Cortex of kidney (tissue), 1 donor: ENCODE measurements at places on chromosomes 1 and 21.

DNA sequence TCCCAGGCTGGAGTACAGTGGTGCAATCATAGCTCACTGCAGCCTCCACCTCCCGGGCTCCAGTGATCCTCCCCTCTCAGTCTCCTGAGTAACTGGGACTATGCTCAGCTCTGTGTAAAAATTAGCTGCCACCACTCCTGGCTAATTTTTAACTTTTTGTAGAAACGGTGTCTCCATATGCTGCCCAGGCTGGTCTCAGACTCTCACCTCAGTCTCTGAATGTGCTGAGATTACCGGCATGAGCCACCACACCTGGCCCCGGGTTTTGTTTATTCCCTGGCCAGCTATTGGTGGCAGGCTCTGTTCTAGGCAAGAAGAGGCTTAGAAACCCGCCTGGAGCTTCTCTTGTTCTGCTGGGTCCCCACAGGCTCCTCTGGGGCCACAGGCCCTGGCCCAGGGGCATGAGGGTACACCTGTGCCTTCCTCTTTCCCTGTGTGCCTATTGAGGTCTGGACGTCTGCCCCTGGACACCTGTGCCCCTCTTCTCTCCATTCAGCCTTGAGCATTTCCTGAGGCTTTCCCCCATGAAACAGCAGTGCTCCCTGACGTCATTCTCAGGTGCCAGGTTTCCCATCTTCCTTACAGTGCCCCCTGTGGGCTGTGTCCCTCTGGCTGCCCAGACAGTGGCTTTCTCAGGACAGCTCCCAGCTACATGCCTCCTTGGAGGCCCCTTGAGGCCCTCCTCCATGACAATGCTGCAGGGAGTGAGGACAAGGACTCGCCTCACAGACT lies 57.5 kb downstream of the PCP4 start:
- DNase-seq = no peak

DNA sequence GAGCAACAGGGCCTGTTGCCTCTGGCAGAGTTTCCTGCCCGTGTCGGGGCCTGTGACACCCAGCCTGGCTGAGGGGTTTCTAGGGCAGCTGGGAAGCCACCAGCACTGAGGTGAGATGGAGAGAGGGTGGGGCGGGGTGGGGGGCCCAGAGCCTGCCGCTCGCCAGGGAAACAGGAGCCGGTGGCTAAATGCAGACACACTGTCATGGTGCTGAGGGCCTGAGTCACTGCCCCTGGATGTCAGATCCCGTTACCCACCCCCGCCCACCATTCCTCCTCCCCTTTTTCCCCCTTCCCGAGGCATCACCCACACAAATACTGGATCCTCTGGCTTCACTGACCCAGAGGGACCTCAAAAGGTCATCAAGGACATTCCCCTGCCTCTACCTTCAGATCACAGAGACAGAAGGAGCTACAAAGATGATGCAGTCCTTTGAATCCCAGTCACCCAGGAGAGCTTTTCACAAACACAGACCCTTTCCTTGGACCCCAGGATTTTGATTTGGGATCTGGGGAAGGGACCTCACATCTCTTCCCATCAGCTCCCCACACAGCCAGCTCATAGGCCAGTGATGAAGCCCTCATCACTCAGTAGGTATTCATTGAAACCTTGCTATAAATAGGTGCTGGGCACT lies 1.9 kb upstream of the HSPB7 start:
- DNase-seq = no peak

GRCh38 chr1:215477632-215478031 lies 89.5 kb upstream of the KCTD3 start:
- DNase-seq = no peak

DNA sequence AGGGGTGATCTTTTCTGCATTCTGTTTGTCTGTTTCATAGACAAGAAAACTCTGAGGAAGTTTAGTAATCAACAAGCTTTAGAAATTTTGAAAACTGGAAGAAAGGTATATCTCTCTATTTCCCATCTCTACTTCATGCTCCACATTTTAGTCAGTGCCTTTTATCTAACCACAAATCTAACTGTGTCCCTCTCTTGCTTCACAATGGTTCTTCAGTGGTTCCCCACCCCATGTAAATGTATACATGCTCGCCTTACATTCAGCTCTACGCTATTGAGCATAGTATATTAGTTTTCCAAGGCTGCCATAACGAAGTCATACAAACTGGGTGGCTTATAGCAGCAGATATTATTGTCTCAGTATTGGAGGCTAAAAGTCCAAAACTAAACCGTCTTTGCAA lies 14.4 kb upstream of the SAMSN1 start:
- no peak for DNase-seq

DNA sequence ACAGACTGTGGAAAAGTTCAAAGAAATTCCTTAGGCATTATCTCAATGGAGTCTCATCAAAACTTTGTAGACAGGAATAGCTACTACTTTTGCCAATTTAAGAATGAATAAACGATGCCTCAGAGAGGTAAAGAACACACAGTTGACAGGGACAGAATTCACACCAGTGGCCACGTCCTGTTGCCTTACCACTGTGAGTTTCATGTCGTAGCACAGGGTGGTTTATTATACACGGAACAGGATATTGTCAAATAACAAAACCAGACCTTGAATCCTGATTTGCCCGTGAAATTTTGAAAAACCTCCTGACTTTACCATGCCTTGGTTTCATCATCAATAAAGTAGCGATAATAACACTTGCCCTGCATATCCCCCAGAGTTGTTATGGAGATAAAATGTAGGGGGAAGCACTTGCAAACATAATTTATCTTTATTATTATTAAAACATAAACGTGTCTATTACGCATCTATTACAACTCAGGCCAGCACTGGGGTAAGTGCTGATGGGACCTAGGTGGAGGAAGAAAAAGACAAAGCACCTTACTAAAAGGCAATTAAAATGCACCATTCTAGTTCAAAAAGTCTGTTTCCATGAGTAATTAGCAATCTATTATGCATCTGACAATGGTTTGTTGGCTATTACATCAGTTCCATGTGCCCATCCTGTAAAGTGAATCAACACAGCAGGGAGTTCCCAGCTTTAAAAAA lies 408.1 kb upstream of the RUNX1 start:
- DNase-seq = no peak

DNA sequence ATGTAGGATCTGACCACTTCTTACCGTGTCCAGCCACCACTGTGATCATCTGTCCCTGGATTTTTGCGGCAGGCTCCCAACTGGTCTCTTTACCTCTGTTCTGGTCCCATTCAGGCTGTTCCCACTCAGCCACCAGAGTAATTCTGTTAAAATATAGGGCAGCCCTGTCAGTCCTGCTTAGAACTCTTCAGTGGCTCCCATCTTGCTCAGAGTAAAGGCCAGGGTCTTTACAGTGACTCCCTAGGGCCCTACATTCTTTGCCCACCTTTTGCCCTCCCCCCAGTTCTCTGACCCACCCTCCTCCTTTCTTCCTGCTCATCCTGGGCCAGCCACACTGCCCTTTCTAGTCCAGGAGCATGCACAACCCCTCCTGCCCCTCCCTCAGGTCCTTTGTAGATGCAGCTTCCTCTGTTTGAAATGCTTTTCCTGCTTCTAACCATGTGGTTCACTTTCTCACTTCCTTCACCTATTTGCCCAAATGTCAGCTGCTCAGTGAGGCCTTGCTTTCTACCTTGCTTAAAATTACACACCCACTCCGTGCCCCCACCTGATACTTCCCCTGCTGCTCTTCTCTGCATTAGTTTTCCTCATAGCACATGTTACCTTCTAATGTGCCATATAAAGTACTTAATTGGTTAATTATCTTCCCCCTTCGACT lies 7.8 kb downstream of the UBIAD1 start:
- DNase-seq = no peak

DNA sequence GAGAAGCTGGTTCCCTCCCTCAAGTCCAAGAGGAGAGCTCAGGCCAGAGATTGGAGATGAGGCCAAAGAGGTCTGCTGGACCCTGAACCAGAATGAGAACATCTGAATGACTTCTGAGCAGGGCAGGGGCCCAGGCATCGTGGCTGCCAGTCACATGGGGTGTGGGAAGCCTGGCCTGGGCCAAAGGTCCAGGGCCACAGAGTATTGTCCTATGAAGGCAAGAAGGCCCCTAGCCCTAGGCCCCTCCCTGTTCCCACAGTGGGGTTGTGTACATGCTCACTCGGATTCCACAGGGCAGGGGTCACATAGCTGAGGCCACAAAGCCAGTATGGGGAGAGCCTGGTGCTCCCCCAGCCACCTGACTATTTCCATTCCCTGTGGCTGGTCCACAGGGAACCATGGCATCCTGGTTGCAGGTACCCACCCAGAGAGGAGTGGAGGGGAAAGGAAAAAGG lies 18.5 kb upstream of the SLC1A7 start:
- no peak for DNase-seq

- DNase-seq = no peak
Observed at GRCh38 chr1:89890085-89890752, 69.4 kb downstream of the LRRC8D start.

DNA sequence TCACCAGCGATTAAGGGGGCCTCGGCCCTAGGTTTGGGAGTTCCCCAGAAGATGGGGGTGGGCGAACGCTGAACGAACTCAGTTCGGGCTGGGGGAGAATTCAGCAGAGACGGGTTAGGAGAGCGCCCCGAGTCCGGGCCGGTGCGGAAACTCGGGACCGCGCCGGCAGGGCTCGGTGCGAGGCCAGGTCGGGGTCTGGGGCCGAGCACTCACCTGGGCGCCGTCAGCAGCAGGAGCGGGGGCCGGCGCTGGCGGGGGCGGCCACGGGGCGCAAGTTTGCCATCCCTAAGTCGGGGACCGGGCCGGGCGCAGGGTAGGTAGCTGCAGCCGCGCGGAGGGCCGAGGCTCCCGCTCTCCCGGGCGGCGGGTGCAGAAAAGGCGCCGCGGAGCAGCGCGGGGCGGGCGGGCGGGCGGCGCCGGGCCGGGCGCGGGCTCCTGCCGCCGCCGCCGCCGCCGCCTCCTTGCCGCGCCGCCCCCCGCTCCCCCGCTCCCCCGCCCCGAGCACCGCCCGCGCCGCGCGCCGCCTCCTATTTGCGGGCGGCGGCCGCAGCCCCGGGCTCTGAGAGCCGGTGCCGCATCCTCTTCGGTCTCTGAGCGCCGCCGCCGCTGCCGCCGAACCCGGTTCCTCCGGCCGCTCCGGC lies 349 bp downstream of the ADGRB2 start:
- no peak for DNase-seq

DNA sequence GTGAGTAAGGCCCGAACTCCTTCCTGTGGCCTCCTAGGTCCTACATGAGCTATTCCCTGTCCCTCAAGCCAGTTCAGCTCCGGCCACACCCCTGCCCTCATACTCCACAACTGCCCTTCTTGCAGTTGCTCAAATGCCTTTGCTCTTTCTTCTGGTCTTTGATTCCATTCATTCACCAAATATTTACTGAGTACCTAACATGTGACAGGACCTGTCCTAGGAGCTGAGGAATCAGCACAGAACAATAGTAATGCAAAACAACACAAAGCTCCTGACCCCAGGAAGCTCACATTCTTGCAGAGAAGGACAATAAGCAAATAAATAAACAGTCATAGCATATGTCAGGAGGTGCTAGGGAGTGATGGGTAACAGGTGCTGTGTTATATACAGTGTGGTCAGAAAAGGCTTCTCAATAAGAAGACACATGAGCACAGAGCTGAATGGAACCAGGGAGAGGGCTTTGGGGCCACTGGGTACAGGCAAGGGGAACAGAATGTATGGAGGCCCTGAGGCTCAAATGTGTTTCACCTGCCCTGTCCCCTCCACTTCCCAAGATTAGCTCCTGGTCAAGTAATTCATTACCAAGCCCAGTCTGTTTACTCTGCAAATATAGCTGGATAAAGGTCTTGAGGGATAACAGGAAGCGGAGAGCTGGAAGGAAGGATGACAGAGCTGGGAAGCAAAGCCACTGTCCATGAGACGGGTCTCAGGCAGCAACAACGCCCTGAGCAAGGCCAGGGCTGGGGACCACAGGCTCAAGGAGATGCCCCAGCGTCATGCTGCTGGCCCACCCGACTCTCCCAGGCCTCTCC lies 145.1 kb downstream of the CSMD2 start:
- no peak for DNase-seq

GRCh38 chr1:109567877-109568672 lies 19.7 kb downstream of the GNAI3 start:
- DNase-seq = no peak

- DNase-seq = no peak
Observed at GRCh38 chr1:44907893-44908292, 64.8 kb upstream of the PTCH2 start.

GRCh38 chr1:154940651-154941194 lies 4.2 kb upstream of the PMVK start:
- DNase-seq = no peak

GRCh38 chr1:196774175-196774574 lies 465 bp upstream of the CFHR3 start:
- no peak for DNase-seq

GRCh38 chr21:36626791-36627190 lies 72.1 kb upstream of the SIM2 start:
- DNase-seq = no peak

GRCh38 chr1:32971576-32971975 lies 7.0 kb upstream of the RNF19B start:
- DNase-seq = no peak

DNA sequence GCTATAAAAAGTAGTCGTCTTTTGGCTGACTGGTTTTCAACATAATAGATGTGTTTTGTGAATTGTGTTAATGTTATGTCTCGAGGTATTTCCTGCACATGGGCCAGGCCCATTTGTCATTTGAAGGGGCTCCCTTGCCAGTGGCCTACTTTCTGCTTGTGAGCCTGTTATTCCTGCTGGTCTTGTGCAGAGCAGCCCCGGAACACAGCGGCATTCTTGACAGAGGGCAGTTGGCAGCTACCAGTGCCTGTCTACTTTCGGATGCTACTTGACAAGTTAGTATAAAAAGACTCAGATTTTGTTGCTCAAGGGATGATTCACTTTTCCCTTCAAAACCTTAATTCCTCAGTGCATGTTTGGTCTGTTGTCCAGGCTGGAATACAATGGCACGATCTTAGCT lies 28.5 kb downstream of the PGM1 start:
- no peak for DNase-seq

DNA sequence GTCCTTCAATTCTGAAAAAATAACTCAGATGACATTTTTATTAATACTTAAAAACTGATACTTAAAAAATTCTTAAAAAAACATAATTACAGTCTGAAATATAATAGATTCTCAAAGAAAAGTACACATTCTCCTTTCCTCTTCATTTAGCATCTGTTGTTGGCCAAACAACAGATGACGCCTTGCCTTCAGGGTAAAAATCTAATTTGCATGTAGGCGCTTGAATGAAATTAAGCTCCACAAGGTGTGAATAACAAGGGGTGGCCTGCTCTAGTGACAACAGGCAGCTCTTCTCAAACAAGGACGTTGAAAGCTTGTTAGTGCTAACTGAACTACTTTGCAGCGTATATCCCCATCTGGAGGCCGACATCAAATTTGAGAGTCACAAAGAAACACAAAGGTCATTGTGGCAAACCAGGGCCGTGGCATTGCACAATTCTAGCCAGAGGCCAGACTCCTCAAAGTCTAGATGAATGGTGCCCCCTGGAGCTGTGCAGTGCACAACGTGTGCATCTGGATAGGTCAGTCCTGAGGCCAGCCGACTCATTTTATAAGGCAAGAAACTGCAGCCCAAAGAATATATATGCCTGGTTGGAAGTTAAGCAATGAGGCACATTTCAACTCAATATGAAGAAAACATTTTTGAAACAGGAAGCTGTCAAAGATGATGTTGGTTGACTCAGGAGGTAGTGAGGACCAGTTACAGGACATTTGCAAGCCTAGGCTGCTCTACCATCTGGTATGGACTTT lies 459.2 kb upstream of the RUNX1 start:
- DNase-seq = no peak

- no peak for DNase-seq
Observed at GRCh38 chr1:68223687-68224086, 8.6 kb downstream of the WLS start.
